Fibroblast of mammary gland (primary cell): ENCODE measurements at places on chromosomes 6 and 20.

DNA sequence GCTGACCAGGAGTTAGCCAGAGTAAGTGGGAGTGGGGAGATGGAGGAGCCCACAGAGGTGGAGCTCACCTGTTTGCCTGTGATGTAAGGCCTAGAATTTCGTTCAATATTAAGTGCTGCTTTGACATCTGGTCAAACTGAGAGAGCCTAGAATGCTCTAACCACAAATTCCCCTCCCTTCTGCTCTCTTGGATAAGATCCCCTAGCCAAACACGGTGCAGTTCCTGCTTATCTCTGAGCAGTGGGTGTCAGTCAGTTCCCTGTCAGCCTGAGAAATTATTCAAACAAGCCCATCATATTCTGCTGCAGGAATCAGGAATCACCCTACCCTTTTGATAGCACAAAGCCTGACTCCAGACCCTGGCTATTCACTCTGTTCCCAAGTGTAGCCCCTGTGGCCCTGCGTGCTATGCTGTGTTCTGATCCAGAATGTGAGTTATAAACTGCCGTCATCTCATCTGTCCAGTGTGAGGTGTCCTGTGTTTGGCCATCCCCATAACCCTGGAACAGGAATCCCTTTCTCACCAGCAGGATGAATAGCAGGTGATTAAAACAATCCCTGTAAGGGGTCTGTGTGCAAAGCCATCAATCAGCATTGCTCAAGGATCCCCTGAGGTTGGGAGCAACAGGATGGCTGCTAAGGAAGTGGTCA lies 31.8 kb upstream of the ZNF133 start:
- no peak for DNase-seq

GRCh38 chr6:108211671-108212070 lies 45.8 kb downstream of the NR2E1 start:
- DNase-seq = no peak

DNA sequence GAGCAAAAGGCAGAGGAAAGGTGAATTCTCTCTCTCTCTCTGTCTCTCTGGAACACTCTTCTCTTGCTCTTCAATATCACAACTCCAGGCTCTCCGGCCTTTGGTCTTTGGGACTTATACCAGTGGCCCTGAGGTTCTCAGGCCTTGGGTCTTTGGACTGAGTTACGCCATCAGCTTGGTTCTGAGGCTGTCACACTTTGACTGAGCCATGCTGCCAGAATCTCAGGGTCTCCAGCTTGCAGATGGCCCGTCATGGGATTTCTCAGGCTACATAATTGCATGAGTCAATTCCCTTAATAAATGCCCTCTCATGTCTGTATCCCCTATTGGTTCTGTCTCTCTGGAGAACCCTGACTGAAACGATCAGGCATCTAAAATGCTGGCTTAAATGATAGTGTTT lies 12.9 kb downstream of the BTN2A1 start:
- no peak for DNase-seq

DNA sequence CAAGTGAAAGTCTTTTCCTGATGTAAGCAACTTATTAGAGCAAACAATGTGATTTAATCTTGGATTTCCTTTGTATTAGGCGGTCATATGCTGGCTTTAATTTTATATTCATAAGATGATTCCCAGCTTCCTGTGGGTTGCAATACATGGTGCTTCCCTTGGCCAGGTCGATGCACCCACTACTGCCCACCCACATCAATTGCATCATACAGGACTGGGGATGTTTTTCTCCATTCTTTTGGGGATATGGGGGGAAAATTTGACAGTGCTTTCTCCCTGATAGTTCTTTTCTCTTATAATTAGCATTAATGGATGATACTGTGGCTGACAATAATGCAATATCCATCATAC lies 187.6 kb downstream of the JARID2 start:
- DNase-seq = no peak

DNA sequence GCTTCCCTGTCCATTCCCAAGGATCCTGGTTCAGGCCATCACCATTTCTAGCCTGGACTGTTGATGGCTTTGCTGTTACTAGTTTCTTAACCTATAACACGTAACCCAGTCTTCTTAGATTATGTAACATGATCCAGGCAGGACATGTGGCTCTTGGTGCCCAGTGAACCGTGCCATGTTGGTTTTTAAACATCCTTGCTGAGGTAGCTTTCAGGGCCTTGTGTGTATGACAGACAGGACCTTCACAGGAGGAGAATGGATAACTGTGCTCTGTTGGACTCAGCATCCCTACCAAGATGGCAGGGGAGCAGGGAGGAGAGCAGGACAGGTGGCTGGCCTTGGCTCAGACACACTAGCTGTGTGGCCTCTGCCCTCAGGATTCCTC lies 46.8 kb downstream of the PANK2 start:
- no peak for DNase-seq

GRCh38 chr6:84492241-84493165 lies 265.1 kb upstream of the CEP162 start:
- peak; percentile 39 for DNase-seq

GRCh38 chr20:36493051-36493800 lies 48.1 kb upstream of the MYL9 start:
- DNase-seq = no peak

- no peak for DNase-seq
These were observed 83.1 kb downstream of the KIZ start for GRCh38 chr20:21208999-21209398.

DNA sequence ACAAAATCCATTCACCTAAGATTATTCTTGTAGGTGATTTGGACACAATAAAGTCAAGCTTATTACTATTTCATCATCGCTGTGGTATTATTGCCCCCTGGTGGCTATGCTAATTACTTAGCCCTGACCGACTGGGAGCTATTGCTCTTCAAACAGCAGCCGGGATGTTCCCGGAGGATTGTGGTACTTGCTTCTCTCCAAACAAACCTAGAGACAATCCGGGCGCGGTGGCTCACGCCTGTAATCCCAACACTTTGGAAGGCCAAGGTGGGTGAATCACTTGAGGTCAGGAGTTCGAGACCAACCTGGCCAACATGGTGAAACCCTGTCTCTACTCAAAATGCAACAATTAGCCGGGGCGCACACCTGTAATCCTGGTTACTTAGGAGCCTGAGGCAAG lies 15.4 kb upstream of the STMND1 start:
- DNase-seq = peak; percentile 78

GRCh38 chr6:163860287-163861081 lies 446.0 kb downstream of the QKI start:
- peak; percentile 50 for DNase-seq

DNA sequence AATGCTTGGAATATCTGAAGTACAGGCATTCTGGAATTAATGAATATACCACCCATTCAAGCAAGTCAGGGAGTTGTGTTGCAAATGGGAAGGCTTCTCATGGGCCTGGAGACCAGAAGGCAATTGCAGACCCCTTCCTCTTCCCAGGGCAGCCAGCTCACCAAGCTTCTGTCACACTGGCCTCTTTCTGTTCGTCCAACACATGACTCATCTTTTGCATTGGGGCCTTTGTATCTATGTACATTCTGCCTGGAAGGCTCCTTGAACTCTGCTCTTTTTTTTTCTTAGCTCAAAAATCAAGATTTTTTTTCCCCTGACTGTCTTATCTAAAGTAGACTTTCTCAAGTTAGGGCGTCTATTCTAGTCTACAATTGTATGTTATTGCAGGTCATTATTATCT lies 132.9 kb upstream of the MYLIP start:
- DNase-seq = peak; percentile 16

DNA sequence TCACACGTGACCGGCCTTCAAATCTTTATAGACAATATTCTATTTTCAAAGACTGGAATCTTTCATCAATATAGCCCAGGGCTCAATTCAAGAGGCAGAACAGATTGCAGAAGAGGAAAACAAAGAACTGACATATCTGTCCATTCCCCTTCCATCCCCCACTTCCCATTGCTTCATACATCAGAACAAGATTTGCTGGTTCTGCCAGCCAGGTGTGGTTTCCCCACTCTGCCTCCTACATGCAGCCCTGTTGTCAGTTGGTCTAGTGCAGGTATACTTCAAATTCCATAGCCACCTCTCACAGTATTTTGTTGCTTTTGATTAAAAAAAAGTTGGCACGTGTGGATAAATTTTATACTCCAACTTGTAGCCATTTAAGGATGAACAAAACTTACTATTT lies 174.9 kb downstream of the CD109 start:
- no peak for DNase-seq

DNA sequence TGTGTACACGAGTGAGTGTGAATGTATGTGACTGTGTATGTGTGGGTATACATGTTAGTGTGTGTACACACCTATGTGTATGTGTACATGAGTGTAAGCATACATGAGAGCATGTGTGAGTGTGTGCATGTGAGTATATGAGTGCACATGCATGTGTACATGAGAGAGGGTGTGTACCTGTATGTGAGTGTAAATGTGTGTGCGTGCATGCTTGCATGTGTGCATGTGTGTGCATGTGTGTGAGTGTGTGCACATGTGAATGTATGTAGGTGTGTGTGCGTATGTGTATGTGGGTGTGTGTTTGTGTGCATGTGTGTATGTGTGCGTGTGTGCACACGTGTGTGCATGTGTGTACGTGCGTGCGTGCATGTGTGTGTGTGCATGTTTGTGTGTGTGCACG lies 183.4 kb downstream of the BMP7 start:
- DNase-seq = no peak

DNA sequence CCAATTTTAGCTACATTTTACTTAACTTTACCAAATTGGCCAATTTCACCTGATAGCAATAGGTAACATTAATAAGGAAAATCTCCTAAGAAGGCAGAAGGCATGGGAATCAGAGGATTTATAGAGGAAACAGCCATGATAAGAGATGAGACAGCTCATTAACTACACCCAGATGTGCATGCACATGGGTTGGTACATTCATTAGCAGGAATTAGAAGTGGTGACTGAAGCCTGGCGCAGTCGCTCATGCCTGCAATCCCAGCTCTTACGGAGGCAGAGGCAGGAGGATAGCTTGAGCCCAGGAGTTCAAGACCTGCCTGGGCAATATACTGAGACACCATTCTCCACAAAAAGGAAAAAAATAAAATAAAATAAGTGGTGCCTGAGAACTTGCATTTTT lies 173.5 kb downstream of the COL9A1 start:
- DNase-seq = no peak

DNA sequence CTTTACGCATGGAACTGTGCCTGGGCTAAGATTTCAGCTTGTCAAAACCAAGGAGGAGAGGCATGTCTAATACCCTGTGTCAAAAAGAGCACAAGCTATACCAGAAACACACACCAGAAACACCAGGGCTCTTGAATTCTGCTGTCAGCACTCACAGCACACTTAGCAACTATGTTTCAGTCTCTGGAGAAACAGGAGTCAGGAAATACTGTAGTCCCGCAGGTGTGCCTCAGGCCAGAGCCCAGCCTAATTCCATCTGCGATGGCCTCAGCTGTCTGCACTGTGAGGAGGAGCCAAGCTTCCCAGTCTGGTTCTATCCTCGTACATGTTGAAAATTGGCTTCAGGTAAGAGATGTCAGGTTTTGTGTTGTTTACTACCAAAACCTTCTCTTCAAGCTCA lies 31.6 kb downstream of the MTRES1 start:
- DNase-seq = no peak

GRCh38 chr6:169985121-169986015 lies 233.9 kb downstream of the ERMARD start:
- DNase-seq = no peak

DNA sequence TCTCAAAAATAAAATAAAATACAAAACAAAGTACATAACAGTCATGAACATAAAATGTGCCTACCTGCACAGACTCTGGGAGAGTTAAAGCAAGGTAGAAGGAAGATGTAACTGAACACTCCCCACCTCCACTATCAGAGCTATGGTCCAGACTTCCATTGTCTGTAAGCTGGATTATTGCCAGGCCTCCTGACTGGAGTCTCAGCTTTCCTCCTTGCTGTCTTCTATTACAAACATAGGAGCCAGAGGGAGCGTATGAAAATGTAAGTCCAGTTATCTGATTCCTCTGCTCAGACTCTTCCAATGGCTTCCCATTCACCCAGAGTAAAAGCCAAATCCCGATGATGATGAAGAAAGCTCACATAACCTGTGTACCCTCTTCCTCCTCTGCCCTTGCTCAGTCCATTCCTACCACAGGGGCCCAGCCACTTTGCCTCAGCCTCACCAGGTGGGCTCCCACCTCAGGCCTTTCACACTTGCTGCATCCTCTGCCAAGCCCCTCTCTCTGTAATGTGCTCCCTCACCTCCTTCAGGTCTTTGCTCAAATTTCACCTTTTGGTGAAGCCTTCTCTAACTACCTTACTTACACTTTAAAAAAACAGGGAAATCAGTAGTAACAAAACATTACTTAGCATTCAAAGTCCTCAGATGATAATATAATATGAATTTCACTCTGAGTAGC lies 194.1 kb downstream of the RIMS1 start:
- DNase-seq = peak; percentile 0

DNA sequence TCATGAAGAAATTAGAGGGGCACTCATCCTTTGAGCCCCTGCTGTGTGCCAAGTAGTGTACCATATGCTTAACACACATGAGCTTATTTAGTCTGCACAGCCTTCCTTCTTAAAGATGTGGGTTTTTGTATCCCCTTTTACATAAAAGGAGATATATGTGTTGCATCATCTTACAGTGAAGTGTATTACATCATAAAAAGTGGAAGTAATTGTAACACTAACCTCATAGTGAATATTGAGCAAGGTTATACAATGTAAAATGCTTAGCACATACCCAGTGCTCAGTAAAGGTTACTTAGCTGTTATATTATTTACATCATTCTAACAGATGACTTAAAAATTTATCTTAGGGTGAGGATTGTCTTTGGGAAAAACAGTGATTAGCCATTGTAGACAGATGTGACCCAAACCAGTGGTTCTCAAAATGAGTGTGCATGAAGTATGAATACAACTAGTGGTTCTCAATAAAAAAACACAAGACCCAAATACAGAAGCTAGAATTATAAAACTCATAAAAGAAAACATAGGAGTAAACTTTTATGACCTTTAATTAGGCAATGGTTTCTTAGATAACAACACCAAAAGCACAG lies 3.8 kb upstream of the PIGU start:
- peak; percentile 11 for DNase-seq

DNA sequence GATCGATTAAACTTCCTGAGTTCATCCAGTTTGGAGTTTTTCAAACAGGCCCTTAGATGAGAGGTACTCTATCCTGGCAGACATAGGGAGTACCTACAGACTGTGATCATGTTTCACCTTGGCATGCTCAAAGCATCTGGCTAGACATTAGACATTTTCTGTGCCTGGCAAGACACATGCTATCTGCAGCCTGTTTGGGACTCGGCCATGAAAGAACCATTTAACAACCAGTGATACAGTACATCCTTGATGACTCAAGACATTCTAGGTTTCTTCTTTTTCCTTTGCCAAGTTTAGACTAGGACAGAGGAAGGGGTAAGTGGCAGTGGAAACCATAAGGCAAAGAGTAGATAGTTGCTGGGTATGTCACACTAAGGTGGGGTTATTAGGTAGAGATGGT lies 15.4 kb upstream of the PAQR8 start:
- DNase-seq = peak; percentile 29

DNA sequence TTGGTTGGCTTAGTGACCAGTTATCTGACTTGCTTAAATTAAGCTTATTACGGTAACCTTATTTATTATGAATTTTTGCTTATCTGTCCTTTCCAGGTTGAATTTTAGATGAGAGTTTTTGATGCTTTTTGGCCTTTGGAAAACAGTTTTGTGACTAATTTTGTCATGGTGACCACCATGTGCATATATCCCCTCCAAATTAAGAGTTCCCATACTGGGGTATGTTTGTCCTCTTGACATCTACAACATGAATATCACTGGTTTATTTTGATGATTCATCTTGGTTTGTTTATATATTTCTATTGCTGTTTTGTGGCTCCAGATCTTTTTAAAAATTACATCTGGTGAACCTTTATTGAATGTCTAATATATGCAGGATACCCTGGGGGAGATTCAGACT lies 61.4 kb downstream of the PHF20 start:
- DNase-seq = peak; percentile 41
